ENCODE measurements at places on chromosomes 16 and 17.

DNA sequence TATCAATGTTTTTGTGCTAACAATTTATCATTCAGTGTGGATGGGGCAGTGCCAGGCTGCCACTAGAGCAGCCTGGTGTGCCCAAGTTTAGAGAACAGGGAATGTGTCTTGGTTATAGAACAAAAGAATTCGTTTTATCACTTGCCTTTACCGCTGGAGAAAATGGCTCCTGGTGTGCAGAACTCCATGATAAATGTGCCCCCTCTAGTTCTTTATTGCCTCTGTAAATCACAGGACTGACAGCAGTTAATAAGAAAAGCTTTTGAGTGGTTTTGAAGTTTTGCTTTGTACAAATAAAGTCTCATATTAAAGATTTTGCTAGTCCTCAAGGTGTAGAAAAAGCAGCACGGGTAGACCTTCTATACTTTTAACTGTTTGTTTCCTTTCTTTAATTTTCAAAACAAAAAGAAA is 28.2 kb upstream of the PSMD7 start:
- no peak for DNase-seq

- DNase-seq: no peak
Observed at GRCh38 chr17:81012574-81013447, 21.2 kb downstream of the CHMP6 start.

DNA sequence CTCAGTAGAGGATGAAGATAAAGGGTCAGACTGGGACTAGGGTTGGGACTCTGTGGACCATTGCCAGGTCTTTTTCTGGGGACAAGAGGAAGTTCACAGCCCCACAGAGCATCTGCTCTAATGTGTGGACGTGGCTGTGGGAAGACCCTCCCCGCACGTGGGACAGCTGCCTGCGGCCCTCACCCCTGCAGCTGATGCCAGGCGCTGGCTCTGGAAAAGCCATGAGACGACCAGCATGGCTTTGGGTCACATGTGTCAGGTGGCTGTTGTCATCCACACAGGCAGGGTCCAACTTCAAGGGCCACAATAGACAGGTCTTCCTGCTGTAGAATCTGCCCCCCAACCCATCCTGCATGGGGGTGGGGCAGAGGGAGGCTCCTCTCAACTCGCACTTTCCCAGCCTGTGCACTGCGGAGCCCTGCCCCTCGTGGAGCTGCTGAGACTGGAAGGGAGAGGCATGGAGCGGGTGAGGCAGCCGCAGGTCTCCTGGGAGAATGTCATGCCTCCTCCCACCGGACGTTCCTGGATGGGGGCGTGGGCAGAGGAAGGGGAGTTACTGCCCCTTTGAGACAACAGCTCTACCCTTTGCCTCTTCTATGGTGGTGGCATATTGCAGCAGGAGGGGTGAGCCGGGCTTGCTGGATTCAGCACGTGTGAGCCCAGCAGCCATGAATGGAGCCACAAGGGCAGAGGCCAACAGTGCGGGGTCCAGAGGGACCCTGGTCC is 53.4 kb downstream of the PIMREG start:
- DNase-seq: no peak

- DNase-seq: no peak
Observed at GRCh38 chr17:80397034-80397387, 18.0 kb upstream of the ENDOV start.

DNA sequence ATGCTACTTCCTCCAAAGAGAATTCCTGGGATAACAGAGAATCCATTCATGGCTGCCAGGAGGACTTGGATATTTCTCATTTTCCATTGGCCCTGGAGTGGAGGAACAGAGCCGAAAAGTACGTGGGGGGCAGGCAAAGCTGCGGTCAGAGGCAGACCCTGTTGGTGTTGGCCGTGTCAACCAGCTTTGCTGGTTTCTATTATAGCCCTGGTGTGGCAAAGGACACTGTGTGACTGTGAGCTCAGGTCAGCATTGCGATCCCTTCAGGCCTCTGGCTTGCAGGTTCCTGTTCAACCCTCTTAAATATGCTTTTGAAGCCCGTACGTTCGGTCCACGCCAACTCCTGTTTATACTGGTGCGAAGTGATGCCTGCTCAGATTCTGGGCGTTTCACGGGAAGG is 596.2 kb downstream of the MAF start:
- DNase-seq: no peak

- DNase-seq: no peak
Observed at GRCh38 chr16:66364959-66365306, 1.6 kb upstream of the CDH5 start.

GRCh38 chr17:80195671-80196529 is 24.2 kb downstream of the SGSH start:
- no peak for DNase-seq

DNA sequence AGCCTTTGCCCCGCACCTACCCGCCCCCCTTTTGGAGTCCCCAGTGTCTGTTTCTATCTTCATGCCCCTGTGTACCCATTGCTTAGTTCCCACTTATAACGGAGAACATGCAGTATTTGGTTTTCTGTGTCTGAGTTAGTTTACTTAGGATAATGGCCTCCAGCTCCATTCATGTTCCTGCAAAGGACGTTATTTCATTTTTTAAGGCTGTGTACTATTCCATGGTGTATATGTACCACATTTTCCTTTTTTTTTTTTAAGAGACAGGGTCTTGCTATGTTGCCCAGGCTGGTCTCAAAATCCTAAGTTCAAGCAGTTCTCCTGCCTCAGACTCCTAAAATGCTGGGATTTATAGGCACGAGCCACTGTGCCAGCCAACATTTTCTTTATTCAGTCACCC is 4.1 kb upstream of the TGFB1I1 start:
- DNase-seq: no peak

DNA sequence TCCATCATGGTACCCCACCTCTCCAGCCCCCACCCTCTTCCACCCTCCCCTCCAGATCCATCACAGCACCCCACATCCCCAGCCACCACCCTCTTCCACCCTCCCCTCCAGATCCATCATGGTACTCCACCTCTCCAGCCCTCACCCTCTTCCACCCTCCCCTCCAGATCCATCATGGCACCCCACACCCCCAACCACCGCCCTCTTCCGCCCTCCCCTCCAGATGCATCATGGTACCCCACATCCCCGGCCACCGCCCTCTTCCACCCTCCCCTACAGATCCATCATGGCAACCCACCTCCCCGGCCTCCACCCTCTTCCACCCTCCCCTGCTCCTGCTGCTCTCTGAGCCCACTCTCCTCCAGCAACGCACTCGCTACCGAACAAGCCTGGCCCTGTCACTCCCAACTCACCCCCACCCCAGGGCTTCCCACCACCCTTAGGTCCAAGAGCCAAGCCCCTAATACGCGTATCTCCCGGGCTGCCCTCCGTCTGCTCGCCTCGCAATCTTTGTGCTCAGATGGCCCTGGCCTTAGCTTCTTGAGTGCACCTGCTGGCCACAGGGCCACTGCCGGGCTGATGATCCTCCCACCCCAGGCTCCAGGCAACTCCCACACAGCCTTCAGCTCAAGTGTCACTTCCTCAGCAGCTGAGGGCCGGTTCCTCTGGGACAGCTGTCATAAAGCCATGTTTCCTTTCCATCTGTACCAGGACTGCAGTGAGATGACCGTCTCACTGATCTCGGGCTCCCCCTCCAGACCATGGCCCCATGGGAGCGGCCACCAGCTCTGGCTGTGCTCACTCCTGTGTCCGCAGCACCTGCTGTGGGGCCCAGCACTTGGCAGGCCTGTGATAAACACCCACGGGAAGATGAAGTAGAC is 25.5 kb downstream of the KDM8 start:
- DNase-seq: no peak

DNA sequence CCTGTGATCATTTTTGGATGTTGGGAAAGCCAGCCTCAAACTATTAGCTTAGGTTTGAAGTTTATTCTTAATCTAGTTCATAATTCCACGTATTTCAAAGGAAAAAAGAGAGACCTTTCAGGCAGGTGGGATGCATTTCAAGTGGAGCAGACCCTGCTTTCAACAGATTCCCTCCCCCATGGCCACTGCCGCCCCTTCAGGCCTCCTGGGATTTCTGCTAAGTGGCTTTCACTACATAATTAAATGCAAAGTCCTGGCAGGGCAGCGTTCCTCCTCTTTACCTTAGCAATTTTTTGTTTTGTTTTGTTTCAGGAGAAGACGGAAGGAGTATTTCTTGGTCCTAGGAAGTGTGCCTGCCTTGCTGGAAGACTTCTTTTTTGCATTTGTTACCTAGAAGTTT is 36.6 kb downstream of the MAF start:
- DNase-seq: no peak

- DNase-seq: no peak
Observed at GRCh38 chr16:73547552-73548403, 499.9 kb upstream of the ZFHX3 start.

DNA sequence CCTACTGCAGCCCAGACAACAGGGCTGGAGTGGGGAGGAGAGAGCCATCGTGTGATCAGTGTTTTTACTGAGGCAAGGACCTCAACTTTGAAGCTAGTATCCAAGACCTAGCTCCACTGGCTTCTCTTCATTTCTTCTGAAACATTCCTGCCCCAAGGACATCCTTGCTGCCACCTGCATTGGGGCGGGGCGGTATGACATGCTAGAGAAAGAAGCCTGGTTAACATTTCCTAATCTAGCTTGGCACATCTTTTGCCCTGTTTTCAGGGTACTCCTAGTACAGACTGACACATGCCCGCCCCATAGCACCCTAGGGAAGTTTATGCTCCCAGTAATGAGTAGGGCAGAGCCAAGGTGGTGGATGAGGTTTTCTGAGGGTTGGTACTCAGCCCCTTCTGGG is 17.8 kb upstream of the ANKRD40CL start:
- DNase-seq: no peak

DNA sequence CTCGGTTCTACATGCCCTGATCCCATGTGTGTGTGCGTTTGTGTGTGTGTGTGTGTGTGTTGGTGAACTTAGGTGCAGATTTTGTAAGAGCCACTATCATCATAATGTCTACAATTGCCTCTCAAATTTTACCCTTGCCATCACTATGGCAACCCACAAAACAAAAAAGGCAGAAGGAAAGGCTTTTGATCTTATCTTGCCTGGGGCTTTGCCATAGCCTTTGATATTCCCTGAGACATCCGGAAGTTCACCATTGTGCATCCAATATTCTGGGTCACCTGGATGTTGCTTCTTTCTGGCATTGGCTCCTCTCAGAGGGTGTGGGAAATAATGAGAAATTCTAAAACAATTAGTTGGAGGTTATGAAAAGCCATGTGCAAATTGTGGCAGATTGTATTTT is 114.7 kb downstream of the HAPSTR1 start:
- no peak for DNase-seq

GRCh38 chr16:85625053-85625452 is 11.9 kb downstream of the GSE1 start:
- no peak for DNase-seq

DNA sequence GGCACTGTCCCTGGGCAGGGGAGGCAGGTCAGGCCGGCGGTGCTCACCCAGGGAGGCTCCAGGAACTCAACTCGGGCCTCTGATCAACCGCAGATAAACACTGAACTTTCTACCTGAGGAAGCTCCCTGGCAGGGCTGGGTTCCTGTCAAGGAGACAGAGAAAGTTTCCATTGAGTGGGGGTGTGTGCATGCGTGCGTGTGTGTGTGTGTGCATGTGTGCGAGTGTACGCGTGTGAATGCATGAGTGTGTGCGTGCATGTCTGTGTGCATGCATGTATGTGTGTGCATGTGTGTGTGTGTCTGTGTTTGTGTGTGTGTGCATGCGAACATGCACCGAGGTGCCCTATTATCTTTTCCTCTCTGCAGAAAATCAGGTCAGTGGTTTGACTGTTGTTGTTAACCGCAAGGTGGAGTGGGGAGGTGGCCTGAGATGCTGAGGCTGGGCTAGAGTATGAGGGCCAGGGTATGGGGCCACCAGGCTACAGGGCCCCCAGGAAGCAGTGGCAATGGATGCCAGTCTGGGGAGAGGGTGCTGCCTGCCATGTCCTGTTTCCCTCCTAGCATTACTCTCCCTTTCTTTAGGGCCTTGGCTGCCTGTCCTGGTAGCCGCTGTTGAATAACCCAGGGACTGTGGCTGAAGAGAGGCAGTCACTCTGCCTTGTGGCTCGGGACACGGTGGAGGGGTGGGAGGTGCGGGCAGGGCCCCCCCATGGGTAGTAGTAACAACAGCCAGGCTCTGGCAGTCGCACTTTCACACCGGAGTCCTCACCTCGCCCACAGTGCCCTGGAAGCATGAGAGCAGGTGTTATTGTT is 24.0 kb downstream of the CCR7 start:
- DNase-seq: no peak

- no peak for DNase-seq
Observed at GRCh38 chr16:85306071-85306792, 194.0 kb upstream of the CIBAR2 start.

- no peak for DNase-seq
Observed at GRCh38 chr17:15392326-15392741, 50.9 kb upstream of the TEKT3 start.

GRCh38 chr16:73015612-73016487 is 32.1 kb downstream of the ZFHX3 start:
- DNase-seq: no peak

GRCh38 chr17:40556884-40557414 is 8.3 kb downstream of the CCR7 start:
- no peak for DNase-seq

- DNase-seq: no peak
Observed at GRCh38 chr16:69031877-69032301, 73.6 kb upstream of the HAS3 start.

DNA sequence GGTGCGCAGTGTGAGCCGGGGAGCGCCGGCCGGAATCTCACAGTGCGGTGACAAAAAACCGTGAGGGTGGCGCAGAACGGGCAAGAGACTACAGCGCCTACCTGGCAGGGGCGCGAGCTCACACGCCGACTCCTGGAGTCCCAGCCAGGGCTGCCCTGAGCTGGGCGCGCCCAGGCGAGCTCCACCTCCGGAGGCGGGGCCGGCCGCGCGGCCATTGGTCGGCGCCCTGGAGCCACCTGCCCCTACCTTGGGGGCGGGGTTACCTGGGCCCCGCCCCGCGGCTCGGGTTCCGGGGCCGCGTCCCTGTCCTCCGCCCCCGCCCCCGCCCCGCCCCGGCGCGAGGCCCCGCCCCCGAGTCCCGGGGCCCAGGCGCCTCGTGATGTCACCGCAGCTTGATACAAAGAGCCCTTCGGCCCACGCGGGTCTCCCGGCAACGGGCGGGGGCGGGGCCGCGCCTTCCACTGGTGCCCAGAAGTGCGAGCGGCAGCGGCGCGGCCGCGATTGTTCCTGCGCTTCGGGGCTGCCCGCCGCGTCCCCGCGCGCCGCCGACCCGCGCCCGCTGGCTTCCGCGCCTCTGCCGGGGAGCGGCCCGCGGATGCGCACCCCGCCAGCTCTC is 96.3 kb downstream of the RAB11FIP4 start:
- peak; percentile 49 for DNase-seq

GRCh38 chr16:64627288-64627687 is 494.6 kb downstream of the CDH11 start:
- no peak for DNase-seq

Data from neural crest cell (in vitro differentiated cells).